ENCODE measurements at places on chromosomes 1 and 21.

- no peaks in the 10 kb centered on the region for H3K36me3 ChIP-seq
- no peak overlapping the region for H3K4me3 ChIP-seq
- no peaks in the 10 kb centered on the region for H3K4me1 ChIP-seq
- no peak overlapping the region for H3K27ac ChIP-seq
Observed at GRCh38 chr1:91080650-91081049, 58.8 kb upstream of the ZNF644 start.

GRCh38 chr1:147389532-147390184 lies 147.2 kb downstream of the CHD1L start:
- DNase-seq = no peak
- H3K36me3 ChIP-seq = no peaks in the 10 kb centered on the region
- peaks cover 29% of the 10 kb centered on the region for H3K27me3 ChIP-seq
- H3K4me1 ChIP-seq = no peaks in the 10 kb centered on the region
- H3K27ac ChIP-seq = no peak overlapping the region

DNA sequence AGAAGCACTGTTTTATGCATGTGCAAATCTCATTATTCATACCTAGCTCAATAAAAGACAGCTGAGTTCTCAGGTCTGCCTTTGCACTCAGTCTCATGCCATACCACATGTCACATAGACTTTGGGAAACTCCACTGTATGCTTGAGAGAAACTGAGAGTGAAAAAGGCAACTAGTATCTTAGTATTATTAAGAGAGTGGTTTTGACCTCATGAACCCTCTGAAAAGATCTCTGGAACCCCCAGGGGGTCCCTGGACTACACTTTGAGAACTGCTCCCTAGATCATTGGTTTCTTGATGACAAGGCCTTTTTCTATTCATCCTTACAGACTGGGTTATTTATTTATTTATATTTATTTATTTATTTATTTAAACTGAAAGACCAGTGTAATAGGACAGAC lies 3.7 kb upstream of the RHEX start:
- DNase-seq = no peak
- H3K27me3 ChIP-seq = peaks cover 15% of the 10 kb centered on the region

- no peak for DNase-seq
- H3K4me1 ChIP-seq = peaks cover 4% of the 10 kb centered on the region
- H3K27me3 ChIP-seq = peaks cover 79% of the 10 kb centered on the region
- no peak overlapping the region for H3K4me3 ChIP-seq
Observed at GRCh38 chr1:112470966-112471365, 37.8 kb upstream of the WNT2B start.

DNA sequence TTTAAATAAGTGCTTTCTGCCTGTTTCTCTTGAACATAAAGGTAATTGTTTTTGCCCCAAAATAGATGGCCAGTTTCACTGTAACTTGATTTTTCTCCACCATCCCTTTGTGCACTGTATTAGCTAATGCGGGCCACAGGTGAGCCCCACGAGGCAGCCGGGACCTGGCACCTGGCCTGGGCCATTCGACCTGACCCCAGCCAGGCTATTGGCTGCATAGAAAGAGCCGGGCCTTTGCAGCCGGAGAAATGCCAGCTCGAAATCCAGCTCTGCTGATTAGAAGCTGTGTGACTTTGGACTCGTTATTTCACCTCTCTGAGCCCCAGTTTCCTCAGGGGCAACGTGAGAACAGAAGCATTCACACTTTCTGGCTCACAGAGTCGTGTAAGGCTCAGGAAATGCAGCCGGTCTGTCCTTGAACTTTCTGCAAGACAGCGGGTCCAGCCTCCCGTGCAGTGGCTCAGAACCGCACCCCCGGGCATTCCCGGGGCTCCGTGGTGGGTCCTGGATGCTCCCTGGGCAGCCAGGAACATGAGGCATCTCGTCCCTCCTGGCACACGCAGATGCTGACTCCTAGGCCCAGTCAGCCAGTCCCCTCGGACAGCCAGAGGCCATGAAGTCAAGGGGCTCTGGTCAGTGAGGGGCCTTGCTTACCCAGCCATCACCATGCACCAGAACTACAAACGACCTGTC lies 37.4 kb upstream of the ACTRT2 start:
- DNase-seq = no peak
- H3K4me3 ChIP-seq = no peak overlapping the region
- peaks cover 1% of the 10 kb centered on the region for H3K27me3 ChIP-seq
- no peak overlapping the region for H3K27ac ChIP-seq

- no peaks in the 10 kb centered on the region for H3K27me3 ChIP-seq
- H3K27ac ChIP-seq = peak overlapping the region; percentile 30
- H3K36me3 ChIP-seq = no peaks in the 10 kb centered on the region
Observed at GRCh38 chr1:93816970-93817678, 61.9 kb downstream of the DNTTIP2 start.

DNA sequence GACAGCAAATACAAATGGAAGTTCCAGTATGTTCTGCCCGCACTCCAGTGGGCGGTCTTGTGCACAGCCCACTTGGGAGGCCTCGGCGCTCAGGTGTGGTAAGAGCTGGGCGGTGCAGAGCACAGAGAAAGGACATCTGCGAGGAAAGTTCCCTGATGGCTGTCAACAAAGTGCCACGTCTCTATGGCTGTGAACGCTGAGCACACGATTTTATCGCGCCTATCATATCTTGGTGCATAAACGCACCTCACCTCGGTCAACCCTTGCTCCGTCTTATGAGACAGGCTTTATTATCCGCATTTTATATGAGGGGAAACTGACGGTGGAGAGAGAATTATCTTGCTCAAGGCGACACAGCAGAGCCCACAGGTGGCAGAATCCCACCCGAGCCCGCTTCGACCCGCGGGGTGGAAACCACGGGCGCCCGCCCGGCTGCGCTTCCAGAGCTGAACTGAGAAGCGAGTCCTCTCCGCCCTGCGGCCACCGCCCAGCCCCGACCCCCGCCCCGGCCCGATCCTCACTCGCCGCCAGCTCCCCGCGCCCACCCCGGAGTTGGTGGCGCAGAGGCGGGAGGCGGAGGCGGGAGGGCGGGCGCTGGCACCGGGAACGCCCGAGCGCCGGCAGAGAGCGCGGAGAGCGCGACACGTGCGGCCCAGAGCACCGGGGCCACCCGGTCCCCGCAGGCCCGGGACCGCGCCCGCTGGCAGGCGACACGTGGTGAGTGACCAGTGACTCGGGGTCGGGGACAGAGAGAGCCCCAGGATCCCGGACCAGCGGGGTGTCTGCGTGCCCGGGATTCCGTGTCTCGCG lies at the start of gene IL12RB2:
TSS of gene IL12RB2 (plus strand) at position 623 of the 810 bp plus-strand sequence. CDS start 12,496 bp downstream, outside the sequence.
- H3K27ac ChIP-seq = peak within 1 kb of the TSS; percentile 82
- H3K36me3 ChIP-seq = no peaks in the 10 kb centered on the region
- peak within 1 kb of the TSS; percentile 79 for H3K4me3 ChIP-seq
- peaks cover 10% of the 10 kb centered on the region for H3K27me3 ChIP-seq

- no peaks in the 10 kb centered on the region for H3K4me1 ChIP-seq
- H3K27ac ChIP-seq = no peak overlapping the region
- H3K4me3 ChIP-seq = no peak overlapping the region
- no peaks in the 10 kb centered on the region for H3K36me3 ChIP-seq
Observed at GRCh38 chr1:187203257-187203656, 374.5 kb downstream of the PLA2G4A start.

DNA sequence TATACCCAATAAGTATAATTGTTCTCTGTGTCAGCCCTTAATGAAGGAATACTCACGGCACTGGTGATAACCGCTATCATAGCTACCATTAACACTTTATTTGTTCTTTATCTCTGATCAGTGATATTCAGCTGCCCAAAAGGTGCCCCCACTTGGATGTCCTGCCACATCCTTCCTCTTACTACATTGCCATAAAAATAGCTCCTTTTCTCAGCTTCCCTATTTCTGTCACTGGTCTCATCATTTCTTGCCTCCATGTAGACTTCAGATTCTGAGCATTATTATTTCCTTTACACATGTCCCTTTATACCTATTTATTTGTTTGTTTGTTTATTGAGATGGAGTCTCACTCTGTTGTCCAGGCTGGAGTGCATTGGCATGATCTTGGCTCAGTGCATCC lies 2.7 kb upstream of the RAB29 start:
- H3K36me3 ChIP-seq = peaks cover 25% of the 10 kb centered on the region
- H3K4me1 ChIP-seq = peaks cover 36% of the 10 kb centered on the region
- H3K27me3 ChIP-seq = no peaks in the 10 kb centered on the region
- peak overlapping the region; percentile 42 for H3K27ac ChIP-seq

DNA sequence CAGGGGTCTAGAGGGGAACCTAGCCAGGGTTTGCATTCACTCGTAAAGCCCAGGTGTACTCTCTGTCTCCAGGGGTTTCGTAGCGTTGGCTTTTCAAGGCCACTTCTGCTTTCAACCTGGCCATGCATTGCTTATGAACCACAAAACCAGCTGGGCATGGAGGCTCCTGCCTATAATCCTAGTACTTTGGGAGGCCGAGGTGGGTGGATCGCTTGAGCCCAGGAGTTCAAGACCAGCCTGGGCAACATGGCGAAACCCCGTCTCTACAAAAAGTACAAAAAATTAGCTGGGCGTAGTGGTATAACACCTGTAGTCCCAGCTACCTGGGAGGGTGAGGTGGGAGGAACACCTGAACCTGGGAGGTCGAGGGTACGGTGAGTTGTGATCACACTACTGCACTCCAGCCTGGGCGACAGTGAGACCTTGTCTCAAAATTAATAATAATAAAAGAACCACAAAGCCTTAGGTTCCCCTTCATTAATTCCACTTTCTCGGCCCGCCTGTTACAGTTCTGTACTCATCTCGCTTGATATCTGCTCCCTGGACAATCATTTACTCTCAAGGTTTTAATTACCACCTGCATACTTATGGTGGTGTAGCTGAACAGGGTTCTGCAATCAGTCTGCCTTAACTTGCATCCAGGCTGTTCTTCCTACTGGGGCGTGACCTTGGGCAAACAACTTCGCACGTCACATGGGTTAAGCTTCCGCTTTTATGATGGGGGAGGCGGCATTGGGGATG lies 6.1 kb downstream of the SLC16A4 start:
- no peak overlapping the region for H3K4me3 ChIP-seq
- H3K27ac ChIP-seq = no peak overlapping the region
- peaks cover 5% of the 10 kb centered on the region for H3K36me3 ChIP-seq
- no peaks in the 10 kb centered on the region for H3K27me3 ChIP-seq
- no peak for DNase-seq
- peaks cover 9% of the 10 kb centered on the region for H3K4me1 ChIP-seq

- H3K27me3 ChIP-seq = no peaks in the 10 kb centered on the region
- no peaks in the 10 kb centered on the region for H3K4me1 ChIP-seq
- no peak overlapping the region for H3K4me3 ChIP-seq
- DNase-seq = no peak
Observed at GRCh38 chr1:216205176-216205575, 218.1 kb downstream of the USH2A start.

DNA sequence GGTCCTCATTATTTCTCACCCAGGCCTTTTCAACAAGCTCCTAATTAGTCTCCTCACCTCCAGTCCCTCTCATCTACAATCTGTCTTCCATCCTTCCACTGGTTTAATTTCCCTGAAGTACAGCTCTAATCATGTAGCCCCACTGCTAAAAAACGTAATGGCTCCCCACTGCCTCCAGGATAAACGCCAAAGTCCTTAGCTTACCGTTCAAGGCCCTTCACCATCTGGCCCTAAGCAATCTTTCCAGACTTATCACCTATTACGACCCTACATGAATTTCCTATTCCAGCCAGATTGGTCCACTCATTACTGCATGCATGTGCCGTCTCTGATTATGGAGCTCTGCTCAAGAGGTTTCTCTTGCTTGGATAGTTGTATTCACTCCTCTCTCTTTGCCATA lies 83.1 kb upstream of the DAB1 start:
- H3K27ac ChIP-seq = no peak overlapping the region
- H3K4me1 ChIP-seq = no peaks in the 10 kb centered on the region
- no peaks in the 10 kb centered on the region for H3K36me3 ChIP-seq
- H3K27me3 ChIP-seq = no peaks in the 10 kb centered on the region
- no peak for DNase-seq
- no peak overlapping the region for H3K4me3 ChIP-seq

DNA sequence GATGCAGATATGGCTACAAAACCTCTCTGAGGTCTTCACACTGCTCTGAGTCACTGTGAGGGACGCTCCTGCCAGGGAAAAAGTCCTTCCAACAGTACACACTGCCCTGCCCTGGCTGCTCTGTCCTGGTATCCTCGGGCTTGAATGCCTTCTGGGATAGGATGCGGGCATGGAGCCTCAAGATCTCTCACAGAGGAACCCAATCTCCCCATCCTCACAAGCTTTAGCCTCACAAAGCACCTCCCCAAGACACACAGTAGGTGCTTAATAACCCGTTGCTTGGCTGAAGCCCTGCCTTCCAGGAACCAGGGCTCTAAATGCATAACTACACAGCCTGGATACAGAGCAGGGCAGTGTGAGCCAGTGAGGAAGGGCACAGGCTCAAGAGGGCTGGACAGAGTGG lies 9.2 kb downstream of the RAP1GAP start:
- peak overlapping the region; percentile 63 for H3K4me3 ChIP-seq
- peaks cover 9% of the 10 kb centered on the region for H3K36me3 ChIP-seq
- peaks cover 7% of the 10 kb centered on the region for H3K4me1 ChIP-seq

GRCh38 chr1:75083848-75084514 lies 50.2 kb upstream of the LHX8 start:
- H3K27ac ChIP-seq = no peak overlapping the region
- no peak for DNase-seq
- H3K27me3 ChIP-seq = no peaks in the 10 kb centered on the region
- H3K4me3 ChIP-seq = no peak overlapping the region
- peaks cover 2% of the 10 kb centered on the region for H3K36me3 ChIP-seq

DNA sequence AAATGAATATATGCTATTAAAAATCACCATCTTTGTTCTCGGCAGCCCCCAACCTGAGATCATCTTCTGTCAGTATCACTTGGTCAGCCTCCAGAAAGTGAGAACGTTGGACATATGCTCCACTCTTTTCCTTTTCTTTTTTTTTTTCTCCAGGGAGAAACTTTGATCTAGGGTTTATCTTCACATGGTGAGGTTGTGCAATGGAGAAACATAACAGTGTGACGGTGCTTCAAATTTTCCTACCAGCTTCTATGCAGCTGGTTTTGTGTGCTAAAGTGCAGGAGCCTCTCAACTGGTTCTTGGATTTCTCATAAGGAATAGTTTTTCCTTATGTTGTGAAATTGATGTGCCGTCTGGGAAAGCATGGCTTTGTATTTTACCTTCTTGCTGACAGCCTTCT lies 1202.9 kb downstream of the NCAM2 start:
- H3K4me3 ChIP-seq = no peak overlapping the region
- H3K27ac ChIP-seq = no peak overlapping the region

DNA sequence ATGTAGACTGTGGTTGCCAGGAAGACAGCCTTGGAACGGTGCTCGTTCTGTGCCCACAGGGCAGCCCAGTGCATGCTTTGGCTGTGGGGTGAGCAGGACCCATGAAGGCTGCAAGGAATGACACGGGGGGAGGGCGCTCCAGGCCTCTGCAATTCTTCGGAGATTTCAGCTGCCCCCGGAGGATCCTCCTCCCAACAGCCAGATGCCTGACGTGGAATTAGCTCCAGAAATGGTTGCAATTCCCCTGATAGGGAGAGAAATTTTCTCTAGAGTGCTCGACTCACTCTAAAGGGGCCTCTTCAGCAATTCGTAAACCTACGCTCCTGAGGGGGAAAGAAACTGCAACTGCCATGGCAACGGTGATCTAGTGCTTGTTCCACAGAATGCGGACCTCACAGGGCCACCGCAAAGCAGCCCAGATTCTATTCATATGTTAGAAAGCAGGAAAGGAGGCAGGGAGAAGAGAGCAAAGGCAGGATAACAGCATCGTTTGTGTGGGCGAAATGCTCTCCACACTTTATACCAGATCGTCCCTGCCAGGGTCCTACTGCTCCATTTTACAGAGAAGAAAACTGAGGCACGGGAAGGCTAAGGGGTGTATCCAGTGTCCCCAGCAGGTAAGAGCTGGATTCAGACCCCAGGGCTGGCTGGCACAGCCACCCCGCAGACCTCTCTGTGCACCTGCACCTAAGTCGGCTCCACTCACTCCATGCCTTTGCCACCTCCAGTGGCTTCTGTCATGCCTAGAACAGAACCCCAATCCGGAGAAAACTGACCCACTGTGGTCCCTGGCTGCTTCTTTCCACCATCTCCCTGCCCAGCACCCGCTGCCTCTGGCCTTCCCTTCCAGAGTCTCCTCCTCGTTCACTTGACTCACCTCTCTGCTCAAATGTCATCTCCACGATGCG lies 11.9 kb upstream of the PDE9A start:
- H3K27ac ChIP-seq = no peak overlapping the region
- H3K4me3 ChIP-seq = no peak overlapping the region
- H3K4me1 ChIP-seq = no peaks in the 10 kb centered on the region

Measured in effector memory CD8-positive, alpha-beta T cell (primary cell).